ENCODE measurements at places on chromosomes 4 and X.

DNA sequence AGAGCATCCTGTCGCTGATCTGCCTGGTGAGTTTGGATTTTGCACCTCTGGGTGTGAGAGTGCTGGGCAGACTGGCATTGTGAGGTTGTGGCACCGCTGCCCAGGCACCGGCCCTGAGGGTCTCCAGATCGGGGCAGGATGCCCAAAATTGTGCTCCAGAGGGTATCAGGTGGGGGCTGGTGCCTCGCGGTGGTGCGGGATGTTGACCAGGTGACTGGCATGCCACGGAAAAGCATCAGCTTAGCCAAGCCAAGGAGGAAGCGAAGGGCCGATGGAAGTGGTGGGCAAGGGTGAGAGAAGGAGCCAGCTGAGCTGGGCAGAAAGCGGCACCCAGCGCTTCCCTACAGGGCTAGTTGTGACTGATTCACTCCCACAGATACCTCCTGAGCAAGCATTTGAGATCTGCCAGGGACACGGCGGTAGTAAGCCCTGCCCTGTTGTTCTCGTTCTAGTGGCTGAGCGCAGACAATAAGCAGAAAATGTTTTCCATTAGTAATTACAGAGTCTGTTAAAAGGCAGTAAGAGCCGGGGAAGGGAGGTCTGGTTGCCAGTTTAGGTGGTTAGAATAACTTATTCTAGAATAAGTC lies 809 bp downstream of the ZFP92 start:
- no peak for DNase-seq

GRCh38 chrX:54747733-54748393 lies 50.2 kb downstream of the ITIH6 start:
- DNase-seq: no peak

DNA sequence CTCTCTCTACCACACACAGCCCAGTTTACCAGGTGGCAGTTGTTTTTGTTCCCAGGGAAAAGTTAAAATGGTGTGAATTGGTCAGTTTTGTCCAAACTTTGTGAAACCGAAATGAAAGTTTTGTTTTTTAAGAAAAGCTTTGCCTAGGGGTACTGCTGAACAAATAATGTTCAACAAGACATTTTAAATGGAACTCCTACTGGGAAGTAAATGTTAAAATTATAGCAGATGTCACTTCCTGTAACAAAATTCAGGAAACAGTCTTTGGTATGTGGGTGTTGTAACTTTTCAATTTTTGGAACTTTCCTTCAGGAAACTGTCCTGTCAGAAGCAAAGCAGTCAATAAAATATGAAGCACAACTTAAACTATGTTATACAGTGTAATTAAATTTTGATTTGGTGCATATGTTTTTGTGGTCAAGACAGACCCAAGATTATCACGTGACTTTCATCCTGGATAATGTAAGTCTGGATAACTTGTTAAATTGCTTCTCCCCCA lies 79.5 kb downstream of the AFF1 start:
- peak; percentile 95 for DNase-seq

DNA sequence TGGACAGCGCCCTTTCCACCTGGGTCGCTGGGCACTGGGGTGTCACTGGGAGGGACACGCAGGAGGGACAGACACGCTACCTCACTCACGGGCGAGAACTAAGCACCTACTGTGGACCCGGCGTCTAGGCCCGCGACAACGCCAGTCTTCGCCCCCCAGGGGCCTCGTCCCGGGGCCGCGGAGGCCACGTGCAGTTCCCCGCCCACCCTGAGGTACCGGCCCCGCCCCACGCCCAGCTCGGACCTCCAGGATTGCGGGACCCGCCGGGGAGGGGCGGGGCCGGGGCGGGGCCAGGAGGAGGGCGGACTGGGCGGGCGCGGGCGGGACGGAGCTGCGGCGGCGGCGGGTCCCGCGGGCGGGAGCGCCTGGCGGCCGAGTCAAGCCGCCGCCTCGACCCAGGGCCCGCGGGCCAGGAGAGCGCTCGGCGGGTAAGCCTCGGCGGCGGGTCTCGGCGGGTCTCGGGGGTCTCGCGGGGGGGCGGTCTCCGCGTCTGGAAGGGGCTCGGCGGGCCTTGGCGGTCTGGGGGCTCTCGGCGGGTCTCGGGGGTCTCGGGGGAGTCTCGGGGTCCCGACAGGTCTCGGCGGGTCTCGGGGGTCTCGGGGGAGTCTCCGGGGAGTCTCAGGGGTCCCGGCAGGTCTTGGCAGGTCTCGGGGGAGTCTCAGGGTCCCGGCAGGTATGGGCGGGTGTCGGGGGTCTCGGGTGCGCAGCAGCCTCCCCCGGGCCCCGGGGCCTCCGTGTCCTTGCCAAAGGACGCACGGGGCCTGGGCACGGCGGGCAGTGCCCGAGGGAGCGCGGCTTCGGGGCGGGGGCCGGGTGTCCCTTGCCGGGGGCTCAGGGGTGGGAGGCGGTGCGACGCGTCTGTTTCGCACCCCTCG lies at the start of gene SH3BP2:
TSS of gene SH3BP2 (plus strand) at position 375 of the 875 bp plus-strand sequence. CDS start 27,533 bp downstream, outside the sequence.
- DNase-seq: no peak

- peak; percentile 42 for DNase-seq
Measured at GRCh38 chr4:41256131-41256739, 493 bp upstream of the UCHL1 start.

DNA sequence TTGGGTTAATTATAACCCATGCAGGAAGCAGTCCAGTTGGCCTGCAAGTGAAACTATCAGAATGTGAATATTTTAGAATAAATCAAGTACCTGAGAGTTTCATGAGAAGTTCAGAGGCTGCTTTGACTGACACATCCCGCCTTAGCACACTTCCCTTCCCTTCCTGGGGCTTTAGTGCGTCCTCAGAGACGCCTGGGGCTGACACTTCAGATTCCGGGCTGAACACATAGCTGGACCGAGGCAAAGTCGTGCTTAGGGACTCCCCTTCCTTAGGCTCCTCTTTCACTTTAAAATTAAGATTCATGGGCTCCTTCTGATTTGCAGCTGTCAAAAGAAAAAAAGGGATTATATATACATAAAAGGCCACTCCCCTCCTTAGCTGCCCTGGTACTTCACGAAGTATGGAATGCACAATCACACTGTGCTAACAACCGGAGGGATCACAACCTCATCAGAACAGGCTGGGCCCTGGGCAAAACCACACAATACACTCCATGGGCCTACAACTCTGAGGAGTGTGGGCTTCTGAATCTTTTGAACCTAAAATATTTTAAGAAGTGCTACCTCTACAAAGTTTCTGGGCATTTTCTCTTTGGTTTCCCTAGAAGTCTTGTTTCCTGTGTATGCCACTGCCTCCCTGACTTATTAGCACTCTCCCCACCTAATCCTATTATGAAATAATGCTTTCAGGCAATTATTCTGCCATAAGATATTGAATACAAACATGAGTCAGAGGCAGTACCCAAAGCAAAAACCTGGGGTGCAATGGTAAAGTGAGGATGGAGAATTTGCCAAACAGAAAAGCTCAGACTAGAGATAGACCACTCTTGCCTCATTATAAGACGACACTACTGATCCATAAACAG lies 68.2 kb downstream of the ZNF827 start:
- DNase-seq: no peak

DNA sequence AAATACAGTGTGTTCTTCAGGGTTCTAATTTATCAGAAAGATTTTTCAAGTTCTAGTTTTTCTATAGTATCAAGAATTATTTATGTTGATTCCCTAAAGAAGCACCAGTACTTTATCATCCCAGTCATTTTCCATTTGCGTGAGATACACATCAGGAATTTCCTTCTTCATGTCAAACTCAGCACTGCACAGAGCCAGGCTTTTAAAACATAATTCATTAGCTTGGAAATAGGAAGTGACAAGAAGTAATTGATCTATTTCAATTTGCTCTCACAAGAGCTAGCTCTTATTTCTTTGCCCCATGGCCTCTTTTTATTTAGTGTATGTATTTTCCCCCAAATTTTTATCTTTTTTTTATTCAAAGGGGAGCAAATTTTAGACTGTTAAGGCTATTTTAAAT lies 13.0 kb upstream of the SLC10A4 start:
- no peak for DNase-seq

DNA sequence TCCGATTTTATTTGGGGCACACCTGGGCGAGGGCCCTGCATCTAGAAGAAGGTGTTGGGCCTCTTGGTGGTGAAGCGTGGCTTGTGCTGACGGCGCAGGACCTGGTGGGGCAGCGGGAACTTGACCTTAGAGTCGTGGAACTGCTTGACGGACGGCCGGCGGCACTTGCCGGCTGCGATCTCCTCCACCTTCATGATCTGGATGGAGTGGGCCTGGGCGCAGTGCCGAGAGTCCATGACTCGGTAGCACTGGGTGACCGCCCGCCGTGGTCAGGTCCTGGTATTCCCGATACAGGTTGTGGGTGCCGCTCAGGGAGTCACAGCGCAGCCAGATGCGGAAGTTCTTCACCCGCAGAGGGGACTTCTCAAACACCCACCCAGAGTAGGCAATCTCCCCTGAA lies 56.8 kb upstream of the ALG13 start:
- no peak for DNase-seq

- no peak for DNase-seq
Measured at GRCh38 chr4:173475751-173476150, 54.3 kb downstream of the HAND2 start.

GRCh38 chr4:40502220-40502619 lies 127.4 kb downstream of the RBM47 start:
- DNase-seq: no peak

DNA sequence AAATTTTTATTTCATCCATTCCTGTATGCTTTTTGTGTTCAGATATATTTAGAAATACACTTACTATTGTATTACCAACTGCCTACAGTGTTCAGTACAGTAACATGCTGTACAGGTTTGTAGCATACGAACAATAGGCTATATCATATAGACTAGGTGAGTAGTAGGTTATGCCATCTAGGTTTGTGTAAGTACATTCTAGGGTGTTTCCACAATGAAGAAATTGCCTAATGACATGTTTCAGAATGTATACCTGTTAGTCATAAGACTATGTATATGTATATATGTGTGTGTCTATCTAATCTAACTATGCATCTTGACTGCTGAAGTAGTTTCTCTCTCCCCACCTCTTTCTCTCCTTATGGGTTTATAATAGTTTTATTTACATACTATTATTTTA lies 51.5 kb upstream of the BTC start:
- no peak for DNase-seq

DNA sequence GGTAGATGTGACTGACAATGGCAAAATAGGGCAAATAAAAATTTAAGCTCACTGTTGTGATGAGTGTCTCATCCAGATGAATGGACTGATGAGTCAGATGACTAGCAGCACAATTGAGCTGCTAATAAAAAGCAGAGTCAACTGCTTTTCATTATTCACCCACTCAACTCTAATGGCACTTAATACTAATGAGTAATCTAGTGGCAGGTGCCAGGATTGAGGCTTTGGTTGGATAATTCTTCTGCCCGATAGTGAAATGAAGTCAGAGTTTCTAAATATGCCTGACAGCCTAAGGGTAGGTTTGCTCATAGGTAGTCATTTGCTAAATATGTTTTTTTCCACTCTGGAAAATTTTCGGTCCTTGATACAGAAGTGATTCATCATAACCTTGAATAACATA lies 10.4 kb downstream of the OGT start:
- DNase-seq: no peak

DNA sequence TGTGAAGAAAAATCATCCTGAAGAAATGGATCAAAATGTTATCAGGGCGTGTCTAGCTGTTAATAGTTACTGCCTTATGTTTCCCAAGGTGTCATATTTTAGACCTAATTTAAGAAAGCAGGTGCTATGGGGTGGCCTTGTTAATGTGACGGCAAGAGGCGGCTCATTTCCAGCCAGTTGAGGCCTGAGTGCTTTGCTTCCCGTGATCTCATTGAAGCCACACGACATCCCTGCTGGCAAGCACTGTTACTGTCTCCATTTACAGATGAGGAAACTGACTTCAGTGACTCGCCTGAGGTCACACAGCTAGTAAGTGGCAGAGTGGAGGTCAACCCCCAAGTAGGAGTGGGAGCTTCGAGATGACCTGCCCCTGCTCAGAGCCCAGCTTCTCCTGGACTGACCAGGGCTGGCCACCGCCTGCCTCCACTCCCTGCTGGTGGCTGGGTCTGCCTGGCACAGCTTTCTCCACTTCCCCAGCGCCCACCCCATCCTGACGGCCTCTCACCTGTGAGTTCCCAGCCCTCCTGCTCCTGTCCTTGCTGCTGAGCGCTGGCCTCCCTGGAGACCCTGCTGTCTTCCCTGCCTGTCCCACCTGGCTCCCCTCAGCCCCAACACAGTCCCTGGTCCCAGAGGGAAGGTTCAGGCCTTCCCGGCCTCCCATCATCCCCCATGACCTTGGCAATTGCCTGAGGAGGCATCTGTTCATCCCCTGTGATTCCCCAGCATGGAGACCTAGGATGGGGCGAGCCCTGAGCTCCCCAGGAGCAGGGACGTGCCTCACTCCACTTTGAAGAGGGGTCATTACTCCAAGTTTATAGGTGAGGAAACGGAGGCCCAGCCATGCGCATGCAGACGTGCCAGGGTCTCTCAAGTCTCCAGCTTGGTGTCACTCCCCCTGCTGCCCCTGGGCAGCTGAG lies 47.7 kb upstream of the SORCS2 start:
- no peak for DNase-seq

- DNase-seq: no peak
Measured at GRCh38 chr4:185261946-185262345, 52.5 kb downstream of the SNX25 start.

DNA sequence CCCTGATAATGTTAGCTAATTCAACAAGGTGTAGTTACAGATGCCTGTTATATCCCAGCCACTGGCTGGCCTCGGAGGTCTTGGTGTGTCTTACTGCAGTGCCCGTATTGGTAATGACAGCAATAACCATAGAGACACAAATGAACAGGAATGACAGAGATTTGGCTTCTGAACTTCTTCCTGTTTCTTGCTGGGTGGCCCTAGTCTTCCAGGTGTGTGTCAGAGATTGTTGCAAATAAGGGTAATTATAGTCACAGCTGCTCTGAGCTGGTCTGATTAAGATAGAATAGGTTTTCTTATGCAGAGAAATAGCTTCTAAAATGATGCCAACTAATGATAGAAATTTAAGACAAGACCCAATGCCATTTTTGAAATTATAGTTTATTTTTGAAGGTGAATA lies 64.1 kb upstream of the MAD2L1 start:
- no peak for DNase-seq

DNA sequence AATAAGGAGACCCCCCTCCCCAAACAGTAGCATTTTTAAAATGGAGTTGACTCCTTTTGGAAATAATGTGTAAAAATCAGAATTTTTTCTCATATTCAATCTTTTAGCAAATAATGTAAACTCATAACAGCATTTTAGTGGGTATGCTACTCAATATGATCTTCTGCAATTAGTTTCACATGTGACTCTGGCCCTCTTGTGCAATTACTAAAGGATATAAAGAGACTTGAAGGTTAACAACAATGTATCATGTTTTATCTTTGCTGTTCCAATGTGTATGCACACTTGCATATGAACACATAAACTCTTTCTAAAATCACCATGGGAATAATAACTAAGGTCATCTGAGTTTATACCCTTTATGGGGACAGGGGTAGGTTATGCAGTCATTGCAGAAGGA lies 39.9 kb upstream of the RXFP1 start:
- DNase-seq: no peak

- no peak for DNase-seq
Measured at GRCh38 chr4:53586121-53586816, 5.0 kb downstream of the LNX1 start.

All from SK-N-MC (cell line).